T-helper 2 cell treated with Interferon-gamma antibody and Interleukin-4, amounts not matched to agents 100 ng/mL and 5 ng/mL, for 36 hours (primary cell): ENCODE measurements at places on chromosomes 5 and 9. TPM values are rescaled to one million over a fixed set of nuclear protein-coding genes. Genes with fewer than 3 reads are reported as not detected.

Gene CFAP77
- total RNA-seq, result not detected in 2 replicates

Gene GABRP
- not detected in 2 replicates for total RNA-seq

Gene MARCHF11
- not detected in 2 replicates for total RNA-seq

Gene CRB2
- total RNA-seq, result not detected in 2 replicates

Gene MRPS30
- 41.2 and 41.7 TPM in 2 replicates for total RNA-seq
